ENCODE measurements at places on chromosomes 7 and 10.

- DNase-seq: no peak
Observed at GRCh38 chr7:135770139-135770710, 21.6 kb upstream of the FAM180A start.

- no peak for DNase-seq
Observed at GRCh38 chr7:72217151-72217550, 195.0 kb downstream of the CALN1 start.

DNA sequence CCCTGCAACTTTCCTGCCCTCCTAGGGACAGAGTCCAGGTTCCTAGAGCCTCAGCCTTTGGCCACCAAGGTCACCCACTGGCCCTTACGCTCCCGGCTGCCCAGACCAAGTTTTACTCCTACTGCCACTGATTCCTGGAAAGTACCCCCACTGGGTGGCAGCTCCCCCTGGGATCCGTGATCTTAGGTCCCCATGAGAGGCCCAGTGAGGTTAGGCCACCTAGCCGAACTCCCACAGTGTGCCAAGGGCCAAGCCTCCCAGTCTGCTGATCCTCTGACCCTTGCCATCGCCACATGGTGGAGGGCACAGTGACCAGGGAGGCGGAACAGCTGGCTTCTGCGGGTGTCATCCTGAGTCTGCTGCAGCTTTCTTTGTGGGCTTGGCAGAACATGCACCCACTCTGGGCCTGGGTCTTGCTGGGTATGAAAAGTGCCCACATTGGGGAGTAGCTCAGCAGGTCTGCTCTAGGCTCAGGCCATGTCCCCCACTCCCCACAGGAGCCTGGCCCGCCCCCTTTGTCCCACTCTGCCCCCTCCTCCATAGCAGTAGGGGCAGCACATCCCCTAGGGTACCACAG is 40.5 kb upstream of the PPIF start:
- DNase-seq: no peak

GRCh38 chr10:124732931-124733570 is 11.1 kb downstream of the FAM53B start:
- DNase-seq: peak; percentile 51

- no peak for DNase-seq
Observed at GRCh38 chr10:6543431-6544005, 36.6 kb downstream of the PRKCQ start.

DNA sequence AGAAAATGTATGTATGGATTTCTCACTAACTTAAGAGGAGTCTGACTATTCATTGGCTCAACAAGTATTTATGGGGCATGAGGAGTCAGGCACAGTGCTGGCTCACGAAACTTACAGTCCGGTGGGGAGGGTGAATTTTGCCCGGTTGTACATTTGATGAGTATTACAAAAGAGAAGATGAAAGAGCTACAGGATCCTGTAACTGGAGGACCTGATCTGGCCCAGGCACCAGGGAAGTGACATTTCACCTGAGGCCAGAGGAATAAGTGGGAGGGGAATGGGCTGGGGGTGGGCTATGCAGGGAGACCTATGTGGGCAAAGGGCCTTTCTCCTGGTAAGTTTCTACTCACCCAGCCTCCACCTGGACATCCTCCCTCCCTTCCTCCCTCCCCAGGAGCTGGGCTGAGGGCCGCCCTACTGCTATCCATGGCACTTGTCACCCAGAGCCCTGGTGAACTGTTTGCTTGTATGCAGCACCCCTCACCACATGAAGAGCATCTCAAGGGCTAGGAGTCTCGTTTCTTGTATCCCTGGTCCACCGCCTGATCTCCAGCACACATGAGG is 101.1 kb upstream of the ZNF438 start:
- DNase-seq: no peak

DNA sequence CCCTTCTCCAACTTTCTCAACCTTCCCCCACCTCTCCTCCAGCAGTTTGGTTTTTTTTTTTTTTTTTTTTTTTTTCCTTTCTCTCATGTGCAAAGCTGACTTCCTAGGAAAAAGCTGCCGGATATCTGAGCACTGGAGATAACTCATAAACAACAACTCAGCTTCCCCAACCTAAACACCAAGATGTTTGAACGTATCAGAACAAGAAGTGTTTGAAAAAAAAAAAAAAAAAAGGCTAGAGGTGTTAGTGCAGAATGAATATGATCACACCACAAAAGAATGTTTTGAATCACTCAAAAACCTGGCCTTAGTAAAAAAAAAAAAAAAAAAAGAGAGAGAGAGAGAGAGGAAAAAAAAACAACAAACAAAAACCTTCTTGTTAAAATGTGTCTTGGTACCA is 11.2 kb downstream of the GATA3 start:
- no peak for DNase-seq

DNA sequence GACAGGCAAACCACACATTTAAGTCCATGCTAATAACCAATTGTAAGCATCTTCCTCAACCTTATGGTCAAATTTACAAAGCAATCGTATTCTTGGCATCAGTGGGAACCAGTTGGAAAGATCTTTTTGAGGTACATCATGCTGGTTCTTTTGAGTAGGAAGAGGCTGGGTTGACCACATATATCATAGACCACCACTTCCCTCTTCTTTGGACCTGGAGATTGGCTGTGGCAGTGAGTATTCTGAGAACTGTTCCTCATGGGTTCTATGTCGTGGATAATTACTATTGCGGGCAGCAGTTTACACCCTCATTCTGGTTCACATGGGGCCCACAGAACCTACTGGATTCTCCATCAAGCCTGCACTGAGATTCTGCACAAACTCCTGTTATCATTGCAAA is 35.5 kb upstream of the C1GALT1 start:
- no peak for DNase-seq

- DNase-seq: peak; percentile 83
Observed at GRCh38 chr7:132577206-132578049, 1.2 kb upstream of the PLXNA4 start.

DNA sequence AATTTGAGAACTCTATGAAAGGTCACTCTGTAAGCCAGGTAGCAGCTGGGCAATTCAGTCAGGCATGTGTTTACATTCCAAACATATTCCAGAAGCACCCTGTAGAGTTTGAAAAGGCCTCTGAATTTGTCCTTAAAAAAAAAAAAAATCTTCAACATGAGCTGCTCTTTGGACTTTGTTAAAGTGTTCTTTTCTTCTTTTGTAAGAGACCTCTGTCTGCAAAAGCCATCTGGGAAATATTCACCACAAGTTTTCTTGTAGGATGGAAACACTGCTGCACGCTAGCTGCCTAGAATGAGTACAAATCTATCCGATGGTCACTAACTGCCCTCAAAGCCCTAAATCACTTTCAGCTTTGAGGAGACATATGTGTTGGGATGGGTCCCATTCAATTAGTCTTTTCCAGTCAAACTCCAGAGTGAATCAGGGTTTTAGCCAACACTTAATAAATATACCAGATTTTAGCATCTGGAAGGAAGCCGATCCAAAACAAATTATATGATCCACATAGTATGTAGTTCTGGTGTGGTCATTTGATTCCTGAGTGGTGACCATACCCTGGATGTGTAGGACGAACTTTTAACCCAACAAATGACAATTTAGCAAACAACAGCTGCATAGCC is 85.9 kb downstream of the CD36 start:
- DNase-seq: no peak

- DNase-seq: no peak
Observed at GRCh38 chr7:138753150-138753518, 44.7 kb upstream of the TMEM213 start.

DNA sequence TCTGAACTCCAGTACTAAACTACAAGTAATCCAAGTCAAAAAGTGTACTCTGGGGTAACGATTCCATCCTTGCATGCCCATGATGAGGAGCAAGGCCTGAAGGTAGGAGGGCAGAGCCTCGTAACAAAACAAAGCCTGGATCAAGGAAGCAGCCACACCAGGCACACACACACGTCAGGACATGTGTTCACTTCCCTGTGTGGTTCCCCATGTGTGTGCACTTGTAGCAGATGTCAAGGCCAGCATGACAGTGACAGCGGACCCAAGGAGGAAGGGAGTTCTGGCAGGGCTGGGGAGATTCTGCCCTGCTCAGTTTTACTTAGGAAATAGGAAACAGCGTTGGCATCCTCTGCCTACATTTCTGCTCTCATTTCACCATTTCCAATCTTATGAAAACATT is 92.8 kb downstream of the ALOX5 start:
- no peak for DNase-seq

DNA sequence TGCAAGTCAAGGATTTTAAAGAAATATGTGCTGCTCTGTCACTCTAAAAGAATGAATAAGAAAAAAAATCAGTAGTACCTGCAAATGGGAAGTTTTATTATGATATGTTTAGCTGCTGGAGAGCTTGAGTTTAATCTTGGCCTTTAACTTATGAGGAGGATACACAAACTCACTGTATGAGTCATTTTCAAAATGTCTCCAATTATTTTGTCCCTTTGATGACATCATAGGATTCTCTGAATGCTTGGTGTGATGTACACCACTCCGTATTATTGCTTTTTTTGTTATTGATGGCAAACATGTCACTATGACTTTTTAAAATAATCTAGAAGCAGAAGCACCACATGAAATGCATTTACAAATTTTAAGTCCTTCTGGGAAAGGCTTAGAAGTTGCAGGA is 125.8 kb downstream of the RALA start:
- no peak for DNase-seq

- DNase-seq: no peak
Observed at GRCh38 chr10:58253184-58253583, 14.5 kb downstream of the IPMK start.

DNA sequence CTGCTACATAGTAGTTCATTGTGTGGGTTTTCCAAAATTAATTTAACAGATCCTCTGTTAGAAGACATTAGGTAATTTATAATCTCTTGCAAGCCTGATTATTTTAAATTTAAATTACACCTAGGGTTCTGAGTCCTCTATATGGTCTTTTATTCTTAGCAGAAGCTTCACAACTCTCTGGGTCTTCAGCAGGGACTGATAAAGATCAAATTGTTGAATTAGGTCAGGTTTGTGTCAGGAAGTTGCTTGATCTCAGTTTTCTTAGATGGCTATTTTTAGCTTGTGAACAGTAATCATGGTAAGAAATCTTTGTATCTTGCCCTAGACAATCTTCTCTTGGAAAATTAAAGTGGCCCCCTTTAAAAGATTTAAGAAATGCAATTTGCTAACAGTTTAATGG is 183.1 kb upstream of the HDAC9 start:
- no peak for DNase-seq

- DNase-seq: no peak
Observed at GRCh38 chr10:36202881-36203280, 560.8 kb upstream of the FZD8 start.

DNA sequence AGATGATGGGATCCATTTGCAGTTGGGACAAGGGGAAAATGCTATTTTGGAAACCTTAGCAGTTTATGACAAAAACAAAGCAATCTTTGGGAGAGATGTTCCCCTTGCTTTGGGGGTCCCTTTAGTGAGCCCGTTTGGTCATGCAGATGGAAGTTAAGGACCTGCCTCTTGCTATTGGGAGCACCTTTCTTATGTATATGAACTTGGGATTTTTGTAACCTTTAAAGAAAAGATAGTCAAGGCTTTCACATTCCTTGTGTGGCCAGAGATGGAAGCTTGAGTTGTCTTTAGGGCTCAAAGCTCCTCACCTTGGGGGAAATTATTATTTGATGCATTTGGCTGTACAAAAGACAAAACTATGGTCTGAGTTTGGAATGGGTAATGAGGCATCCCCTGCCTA is 179.0 kb upstream of the PLPP4 start:
- DNase-seq: no peak
